H9 (cell line): ENCODE measurements at places on chromosomes 5 and 9.
A peak's percentile ranks its signal among the peaks of the same experiment; 100 is the strongest.

DNA sequence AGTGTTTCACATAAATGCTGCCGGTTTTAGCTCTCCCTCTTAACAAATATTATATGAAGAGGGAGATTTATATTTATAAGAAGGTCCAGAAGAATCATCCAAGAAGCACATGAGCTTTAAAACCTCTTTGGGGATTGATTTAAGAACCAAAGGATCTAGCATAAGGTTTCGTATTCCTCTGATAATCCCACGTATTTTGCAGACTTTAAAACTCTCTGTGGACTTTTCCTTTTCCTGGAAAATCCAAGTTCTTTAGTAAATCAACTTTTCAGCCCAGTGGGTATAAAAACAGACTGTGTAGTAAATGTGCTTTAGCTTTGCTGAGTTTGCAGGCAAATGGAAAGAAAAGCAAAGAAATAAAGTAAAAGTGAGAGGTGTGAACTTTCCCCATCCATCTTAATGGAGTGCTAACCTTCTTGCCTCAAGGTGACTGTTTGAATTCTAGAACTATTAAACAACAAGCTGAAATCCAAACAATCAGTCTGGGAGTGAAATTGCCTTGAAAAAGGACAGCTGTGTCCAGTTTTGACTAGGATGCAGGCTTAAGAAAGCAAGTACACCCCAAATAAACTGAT, 363.4 kb upstream of the SLC24A2 start:
- no peak for DNase-seq

- DNase-seq, result no peak
Measured at GRCh38 chr9:69757996-69758675, 1.7 kb downstream of the PTAR1 start.

- peak; percentile 63 for DNase-seq
Measured at GRCh38 chr5:151293624-151294023, 9.9 kb downstream of the SLC36A3 start.

DNA sequence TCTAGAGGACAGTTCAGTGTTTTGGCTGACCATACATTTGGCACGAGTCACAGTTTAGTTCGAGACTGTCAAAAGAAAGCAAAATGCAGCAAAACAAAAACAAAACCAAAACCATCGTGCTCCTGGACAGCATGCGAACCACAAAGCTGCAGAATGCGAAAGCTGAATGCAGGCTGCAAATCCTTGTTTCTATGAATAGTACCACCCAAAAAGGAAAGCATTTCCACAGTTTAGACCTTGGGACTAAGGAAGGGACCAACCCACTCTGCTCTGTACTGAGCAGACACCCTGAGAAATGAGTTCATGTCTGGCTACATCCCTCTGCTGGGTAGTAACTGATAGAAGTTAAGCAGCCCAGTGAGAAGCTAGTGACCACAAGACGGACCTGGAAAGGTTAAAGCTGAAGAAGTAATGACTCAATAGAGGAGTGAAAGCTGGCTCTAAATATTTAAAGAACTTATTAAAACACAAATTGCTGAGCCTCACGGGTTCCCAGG, 3.9 kb downstream of the GCNT4 start:
- no peak for DNase-seq

GRCh38 chr5:84381502-84382362, 2.9 kb downstream of the EDIL3 start:
- DNase-seq, result no peak

DNA sequence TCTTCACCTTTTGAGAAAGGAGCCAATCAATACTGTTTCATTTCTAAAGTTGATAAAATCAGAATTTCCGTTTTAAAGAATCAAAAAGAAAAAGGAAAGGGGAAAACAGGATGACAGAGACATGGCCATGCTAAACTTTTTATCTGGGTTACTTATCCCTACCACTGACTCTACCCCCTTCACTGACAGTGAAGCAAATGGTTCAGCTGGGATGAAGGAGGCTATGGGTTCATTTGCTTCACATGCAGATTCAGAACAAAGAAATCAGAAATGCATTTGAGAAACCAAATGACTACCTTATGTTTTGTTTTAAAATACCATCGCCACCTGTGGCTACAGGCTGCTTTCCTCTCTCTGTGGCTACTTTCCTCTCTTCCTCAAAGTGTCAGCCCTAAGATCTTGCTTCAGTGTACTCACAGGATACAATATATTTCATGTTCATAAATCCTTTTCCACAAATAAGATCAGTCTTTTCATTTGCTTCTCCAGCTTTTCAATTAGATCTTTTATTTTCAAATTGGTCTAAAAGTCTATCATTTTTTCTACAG, 53.3 kb downstream of the LPAR1 start:
- DNase-seq, result no peak

- no peak for DNase-seq
Measured at GRCh38 chr9:68629042-68629441, 76.0 kb upstream of the PIP5K1B start.

DNA sequence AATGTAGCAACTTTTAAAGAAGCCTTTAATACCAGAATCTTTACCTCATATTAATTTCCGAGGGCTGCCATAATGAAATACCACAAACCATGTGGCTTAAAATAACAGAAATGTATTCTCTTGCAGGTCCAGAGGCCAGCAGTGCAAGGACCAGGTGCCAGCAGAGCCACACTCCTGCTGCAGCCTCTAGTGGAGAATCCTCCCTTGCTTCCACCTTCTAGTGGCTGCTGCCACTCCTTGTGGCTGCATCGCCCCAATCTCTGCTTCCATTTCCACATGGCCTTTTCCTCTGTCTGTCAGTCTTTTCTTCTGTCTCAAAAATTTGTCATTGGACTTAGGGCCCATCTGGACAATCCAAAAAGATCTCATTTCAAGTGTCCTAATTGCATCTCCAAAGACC, 401.5 kb downstream of the EFNA5 start:
- DNase-seq, result no peak

GRCh38 chr5:135135530-135136226, 101.7 kb upstream of the PITX1 start:
- no peak for DNase-seq

DNA sequence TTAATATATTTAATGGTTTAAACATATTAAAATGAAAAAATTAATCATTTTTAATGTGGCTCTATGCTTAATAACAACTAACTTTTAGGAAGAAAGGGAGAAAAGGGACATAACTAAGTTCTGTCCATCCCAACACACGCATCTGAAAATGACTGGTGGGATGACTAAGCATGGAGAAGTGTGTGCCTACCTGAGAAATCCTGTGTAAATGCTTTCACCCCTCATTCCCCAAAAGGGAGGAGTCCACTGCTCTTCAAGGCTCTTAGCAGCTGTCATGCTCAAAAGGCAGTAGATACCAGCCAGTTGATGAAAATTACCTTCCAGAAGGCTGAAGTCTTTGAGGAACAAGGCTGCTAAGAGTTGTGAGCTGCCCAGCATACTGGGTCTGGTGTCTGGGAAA, 130.9 kb downstream of the NFIB start:
- DNase-seq, result no peak

DNA sequence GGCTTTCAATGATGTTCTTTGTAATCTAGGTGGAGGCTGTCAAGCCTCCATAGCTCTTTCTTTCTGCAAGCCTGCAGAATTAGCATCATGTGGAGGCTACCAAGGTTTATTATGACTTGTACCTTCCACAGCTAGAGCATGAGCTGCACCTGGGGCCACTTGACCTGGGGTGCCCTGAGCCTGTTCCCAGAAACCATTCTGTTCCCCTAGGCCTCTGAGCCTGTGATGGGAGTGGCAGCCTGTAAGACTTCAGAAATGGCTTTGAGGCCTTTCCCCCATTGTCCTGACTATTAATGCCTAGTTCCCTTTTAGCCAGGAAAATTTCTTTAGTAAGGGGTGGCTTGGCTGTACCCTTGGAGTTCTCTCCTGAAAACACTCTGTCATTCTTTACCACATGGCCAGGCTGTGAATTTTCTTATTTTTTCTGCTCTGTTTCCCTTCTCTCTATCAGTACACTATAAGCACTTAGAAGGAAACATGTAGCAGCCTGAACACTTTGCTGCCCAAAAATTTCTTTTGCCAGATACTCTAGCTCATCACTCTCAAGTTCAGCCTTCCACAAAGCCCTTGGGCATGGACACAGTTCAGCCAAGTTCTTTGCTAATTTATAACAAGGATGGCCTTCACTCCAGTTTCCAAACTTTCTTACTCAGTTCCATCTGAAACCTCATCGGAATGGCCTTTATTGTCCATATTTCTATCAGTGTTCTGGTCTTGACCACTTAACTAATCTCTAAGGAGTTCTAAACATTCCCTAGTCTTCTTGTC, 61.4 kb upstream of the NR3C1 start:
- DNase-seq, result no peak

DNA sequence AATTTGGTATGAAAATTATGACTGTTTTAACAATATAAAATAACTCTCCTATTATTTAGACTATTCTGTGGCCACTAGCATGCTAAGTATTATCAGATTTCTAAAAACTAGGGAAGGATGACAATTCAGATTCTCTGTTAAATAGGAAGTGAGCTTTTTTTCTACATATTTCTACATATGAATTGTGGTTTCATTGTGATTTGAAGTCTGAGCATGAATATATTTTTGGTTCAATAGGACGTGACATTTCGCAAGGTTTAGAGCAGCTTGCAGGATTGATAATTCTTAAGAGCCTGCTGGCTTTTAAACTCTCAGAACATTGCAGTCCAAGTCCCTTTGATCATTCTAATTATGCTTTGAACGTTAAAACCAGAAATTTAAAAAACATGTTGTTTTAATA, 82.9 kb downstream of the ADGRV1 start:
- no peak for DNase-seq

DNA sequence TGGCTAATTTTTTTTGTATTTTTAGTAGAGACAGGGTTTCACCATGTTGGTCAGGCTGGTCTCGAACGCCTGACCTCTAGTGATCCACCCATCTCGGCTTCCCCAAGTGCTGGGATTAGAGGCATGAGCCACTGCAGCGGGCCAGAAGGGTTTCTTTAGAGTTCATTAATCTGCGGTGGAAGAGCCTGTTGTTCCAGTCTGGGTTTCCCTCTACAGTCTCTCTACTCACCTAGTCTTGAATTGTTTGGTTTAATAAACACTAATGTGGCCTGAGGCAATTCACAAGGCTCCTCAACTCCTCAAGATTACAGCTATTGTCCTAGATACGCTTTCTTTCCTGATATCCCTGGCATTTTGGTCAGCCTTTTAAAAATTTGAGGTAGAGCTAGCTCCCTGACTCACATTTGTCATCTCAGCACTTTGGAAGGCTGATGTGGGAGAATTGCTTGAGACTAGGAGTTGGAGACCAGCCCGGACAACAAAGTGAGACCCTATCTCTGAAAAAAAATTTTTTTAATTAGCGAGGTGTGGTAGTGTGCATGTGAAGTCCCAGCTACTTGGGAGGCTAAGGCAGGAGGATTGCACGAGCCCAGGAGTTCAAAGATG, 4.6 kb upstream of the SAR1B start:
- no peak for DNase-seq

- DNase-seq, result no peak
Measured at GRCh38 chr9:133057006-133057405, 4.8 kb upstream of the CEL start.

GRCh38 chr9:26170190-26170589, 491.9 kb upstream of the TUSC1 start:
- DNase-seq, result no peak

DNA sequence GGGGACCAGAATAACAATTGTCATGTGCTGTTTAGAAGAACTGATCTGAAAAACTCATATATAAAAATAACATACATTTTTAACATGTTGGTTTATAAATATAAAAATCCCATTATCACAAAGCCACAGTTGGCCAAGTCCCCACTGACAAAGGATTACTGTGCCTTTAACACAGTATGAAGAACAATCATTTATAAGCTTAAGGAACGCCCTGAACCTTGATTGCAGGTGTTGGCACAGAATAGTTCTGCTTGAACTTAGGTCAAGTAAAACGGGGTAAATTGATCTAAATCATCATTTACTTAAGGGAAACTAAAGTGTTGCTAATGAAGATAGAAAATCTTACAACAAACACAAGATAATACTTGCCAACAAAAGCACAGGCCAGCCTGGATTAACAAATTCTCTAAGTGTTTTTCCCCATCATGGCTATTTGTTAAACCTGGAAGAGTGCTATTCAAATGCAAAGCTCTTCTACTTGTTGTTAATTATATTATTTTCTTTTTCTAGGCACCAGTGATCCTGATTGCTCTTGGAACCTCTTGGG, 46.1 kb downstream of the ASTN2 start:
- DNase-seq, result no peak

- no peak for DNase-seq
Measured at GRCh38 chr5:92508271-92508670, 1072.7 kb downstream of the NR2F1-AS1 start.

DNA sequence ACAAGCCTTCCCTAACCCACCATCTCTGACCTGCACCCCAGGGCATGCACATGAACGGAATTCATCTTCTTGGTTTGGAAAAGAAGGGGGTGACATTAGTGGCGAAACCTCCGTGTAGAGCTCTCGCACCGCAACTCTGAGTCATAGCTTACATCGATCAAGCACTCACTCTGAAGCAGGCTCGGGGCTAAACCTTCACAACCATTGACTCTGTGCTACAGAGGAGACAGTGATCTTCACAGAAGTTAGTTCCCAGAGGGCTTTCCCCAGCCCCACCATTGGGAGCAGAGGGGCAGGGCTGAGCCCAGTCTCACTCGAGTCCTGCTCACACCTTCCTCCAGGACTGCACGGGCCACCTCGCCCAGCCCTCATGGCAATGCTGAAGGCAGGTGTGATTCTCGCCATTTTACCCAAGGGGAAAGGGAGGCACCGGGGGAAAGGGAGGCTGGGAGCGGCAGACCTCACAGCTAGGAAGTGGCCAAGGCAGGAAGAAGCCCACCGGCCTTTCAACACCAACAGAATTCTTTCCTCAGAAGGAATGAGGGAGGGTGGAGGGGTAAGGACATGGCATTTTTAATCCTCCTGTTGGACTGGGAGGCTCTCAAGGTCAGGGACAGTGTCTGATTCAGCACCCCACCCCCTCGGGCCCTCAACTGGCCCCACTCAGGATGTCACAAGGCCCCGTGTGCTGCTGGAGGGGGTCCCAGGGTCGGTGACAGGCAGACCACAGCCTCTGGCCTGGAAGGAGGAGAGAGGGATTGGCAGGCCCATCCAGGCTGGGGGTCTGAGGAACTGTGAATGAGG, 25.9 kb upstream of the IL17B start:
- no peak for DNase-seq

DNA sequence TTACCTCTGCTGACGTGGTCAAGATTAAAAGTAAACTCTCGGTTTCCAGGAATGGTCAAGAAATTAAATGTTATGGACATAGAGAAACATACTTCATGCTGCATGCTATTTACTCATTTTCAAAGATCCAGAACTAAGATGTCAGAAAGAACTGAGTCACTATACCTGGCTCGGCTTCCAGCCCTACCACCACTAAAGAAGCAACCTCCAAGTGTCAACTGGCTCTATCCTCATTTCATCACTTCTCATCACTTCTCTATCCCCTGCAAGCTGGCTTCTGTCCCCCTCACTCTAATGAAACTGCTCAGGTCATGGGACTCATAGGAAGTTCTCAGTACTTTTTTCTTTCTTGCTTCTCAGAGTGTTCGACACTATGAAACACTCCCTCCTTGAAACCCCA, 116.2 kb downstream of the CDK5RAP2 start:
- no peak for DNase-seq

GRCh38 chr9:8640761-8641160, 841.2 kb upstream of the DMAC1 start:
- no peak for DNase-seq

GRCh38 chr5:75963554-75963953, 119.6 kb upstream of the SV2C start:
- no peak for DNase-seq

GRCh38 chr9:127064335-127064734, 58.1 kb downstream of the ANGPTL2 start:
- DNase-seq, result no peak
